Activated naive CD8-positive, alpha-beta T cell treated with anti-CD3 and anti-CD28 coated beads, Interleukin-2, amount 10 ng/mL, durations not matched to agents 7 days and 5 days (primary cell): ENCODE measurements at places on chromosomes 16 and 17. TPM values are rescaled to one million over a fixed set of nuclear protein-coding genes. Genes with fewer than 3 reads are reported as not detected.

DNA sequence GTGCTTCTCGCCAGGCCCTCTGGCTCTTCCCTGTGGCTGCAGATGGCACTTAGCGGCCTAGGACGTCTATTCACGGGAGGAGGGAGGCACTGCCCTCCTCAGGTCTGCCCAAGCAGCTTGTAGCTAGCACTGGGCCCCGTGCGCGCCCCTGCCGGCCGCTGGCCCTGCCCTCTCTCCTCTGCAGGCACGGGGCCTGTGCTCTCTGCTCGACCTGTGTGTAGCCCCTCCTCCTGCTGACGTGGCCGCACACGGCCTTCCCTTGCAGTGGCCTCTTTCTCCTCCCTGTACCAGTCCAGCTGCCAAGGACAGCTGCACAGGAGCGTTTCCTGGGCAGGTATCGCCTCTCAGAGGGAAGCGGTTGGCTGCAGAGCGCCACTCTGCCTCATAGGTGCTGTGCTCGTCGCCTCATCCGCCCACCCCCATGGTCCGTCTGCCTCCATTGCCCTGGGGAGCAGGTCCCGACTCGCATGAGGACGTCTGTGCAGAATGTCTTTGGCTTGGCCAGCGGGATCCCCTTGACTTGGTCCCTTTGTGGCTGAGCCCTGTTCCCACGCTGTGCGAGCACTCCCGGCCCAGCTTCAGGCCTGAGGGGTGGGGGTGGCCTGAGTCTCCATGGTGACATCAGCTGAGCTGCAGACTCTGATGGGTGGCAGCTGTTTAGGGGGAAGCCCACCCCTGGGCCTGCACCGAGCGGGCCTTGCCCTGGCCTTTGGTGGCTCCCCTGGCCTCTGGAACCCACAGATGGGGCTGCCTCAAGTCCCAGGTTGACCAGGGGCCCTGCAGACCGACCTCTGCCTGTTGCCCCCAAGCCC, 34.6 kb downstream of the TSC2 start:
- H3K27me3 ChIP-seq, result no peaks in the 10 kb centered on the region
- no peaks in the 10 kb centered on the region for H3K4me1 ChIP-seq
- H3K4me3 ChIP-seq, result no peak overlapping the region
- H3K36me3 ChIP-seq, result peaks cover 1% of the 10 kb centered on the region

- H3K27me3 ChIP-seq, result no peaks in the 10 kb centered on the region
- H3K27ac ChIP-seq, result no peak overlapping the region
- no peak for DNase-seq
- H3K36me3 ChIP-seq, result no peaks in the 10 kb centered on the region
- no peaks in the 10 kb centered on the region for H3K4me1 ChIP-seq
- no peak overlapping the region for H3K4me3 ChIP-seq
Measured at GRCh38 chr17:70119983-70120382, 45.0 kb downstream of the KCNJ16 start.

DNA sequence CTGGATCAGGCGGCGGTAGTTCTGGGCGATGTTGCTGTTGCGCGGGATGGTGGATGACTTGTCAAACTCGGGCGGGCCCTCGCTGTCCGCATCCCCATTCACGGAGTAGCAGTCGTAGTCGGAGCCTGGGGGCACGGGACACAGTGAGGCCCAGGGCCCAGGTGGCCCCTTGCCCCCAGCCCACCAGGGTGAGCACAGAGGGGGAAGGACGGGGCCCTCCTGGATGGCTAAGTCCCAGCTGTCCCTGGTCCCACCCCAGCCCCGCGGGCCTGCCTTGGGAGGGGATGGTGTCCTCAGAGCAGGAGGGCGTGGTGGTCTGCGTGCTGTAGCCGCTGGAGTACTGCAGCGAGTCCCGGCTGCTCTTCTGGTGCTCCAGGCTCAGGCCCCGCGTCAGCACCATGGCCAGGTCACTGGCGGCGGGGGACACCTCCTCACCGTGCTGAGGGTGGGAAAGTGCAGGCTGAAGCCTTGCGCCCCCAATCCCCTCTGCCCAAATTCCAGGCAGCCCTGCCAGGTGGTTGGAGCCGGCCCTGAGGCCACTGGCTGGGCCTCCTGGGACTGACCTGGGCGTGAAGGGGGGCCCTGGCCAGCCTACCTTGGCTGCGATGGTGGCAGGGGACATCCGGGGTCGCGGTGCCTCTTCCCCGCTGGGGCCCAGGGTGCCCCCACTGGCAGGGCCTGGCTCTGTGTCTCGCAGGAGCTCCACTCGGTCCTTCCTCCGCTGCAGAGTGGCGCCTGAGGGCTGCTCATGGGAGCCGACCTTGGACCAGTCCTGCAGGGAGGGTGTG, 18.2 kb downstream of the IL34 start:
- no peak overlapping the region for H3K27ac ChIP-seq

GRCh38 chr17:13541032-13541480, 60.7 kb downstream of the HS3ST3A1 start:
- DNase-seq, result no peak
- H3K27ac ChIP-seq, result no peak overlapping the region
- no peaks in the 10 kb centered on the region for H3K4me1 ChIP-seq
- H3K27me3 ChIP-seq, result no peaks in the 10 kb centered on the region
- no peaks in the 10 kb centered on the region for H3K36me3 ChIP-seq

- peak overlapping the region; percentile 24 for H3K27ac ChIP-seq
- no peaks in the 10 kb centered on the region for H3K36me3 ChIP-seq
- peaks cover 21% of the 10 kb centered on the region for H3K4me1 ChIP-seq
- H3K4me3 ChIP-seq, result peak overlapping the region; percentile 38
- DNase-seq, result no peak
Measured at GRCh38 chr17:49963626-49964302, 5.2 kb upstream of the DLX4 start.

DNA sequence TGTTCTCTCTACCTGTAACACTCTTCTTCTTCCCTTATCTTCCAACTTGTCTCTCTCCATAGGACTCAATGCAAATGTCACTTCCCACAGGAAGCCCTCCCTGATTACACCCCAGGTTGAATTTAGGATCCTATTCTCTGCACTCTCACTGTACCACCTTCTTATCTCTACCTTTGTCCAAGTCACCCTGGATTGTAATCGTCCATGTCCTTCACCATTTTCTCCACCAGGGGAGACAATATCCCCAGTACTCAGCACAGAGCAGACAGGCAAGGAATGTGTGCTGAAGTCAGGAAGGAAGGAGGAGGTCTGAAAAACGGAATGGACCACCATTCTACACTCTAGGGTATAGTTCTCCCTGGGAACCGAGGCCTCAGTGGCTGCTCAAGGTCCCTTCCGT, 14.2 kb downstream of the C16orf82 start:
- H3K27ac ChIP-seq, result no peak overlapping the region
- no peak overlapping the region for H3K4me3 ChIP-seq
- peaks cover 15% of the 10 kb centered on the region for H3K27me3 ChIP-seq
- no peaks in the 10 kb centered on the region for H3K36me3 ChIP-seq

DNA sequence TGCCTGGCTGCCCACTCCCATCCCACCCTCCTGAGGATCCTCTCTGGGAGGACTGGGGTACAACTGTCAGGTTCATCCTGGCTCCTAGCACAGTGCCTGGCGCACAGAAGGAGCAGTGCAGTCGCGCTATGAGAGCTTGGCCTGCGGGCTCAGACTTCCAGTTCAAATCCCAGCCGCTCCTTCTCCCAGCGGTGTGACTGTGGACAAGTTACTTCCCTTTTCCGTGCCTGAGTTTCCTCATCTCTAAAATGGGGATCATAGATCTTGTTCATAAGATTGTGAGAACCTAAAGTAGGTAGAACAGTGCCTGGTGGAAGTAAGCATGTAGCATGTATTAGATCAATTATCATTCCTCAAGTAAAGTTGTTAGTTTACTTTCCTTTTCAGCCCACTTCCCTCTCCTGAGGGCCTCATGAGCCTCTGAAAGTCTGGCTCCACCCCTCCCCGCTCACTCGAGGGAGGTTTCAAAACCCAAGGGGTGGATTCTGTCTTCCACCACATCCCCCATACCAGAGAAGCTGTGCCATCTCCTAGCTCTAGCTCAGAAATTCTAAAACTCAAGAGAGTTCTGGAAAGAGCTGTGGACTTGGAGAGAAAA, 19.9 kb upstream of the COL1A1 start:
- DNase-seq, result no peak
- no peaks in the 10 kb centered on the region for H3K36me3 ChIP-seq
- H3K4me1 ChIP-seq, result peaks cover 12% of the 10 kb centered on the region
- peak overlapping the region; percentile 89 for H3K27ac ChIP-seq

DNA sequence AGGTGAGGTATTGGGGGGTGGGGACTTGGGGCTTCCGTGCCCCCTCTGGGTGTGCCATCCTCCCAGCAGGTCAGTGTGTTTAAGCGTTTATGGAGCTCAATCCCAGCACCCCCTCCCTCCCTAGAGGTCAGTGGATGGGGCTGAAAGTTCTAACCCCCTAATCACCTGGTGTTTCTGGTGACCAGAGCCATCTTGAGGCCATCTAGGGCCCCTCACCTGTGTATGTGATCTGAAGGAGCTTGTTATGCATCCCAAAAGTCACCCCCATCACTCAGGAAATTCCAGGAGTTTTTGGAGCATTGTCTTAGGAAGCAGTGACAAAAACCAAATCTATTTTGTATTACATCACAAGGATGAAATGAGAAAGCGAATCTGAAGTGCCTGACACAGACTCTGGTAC, 67.8 kb upstream of the NOL11 start:
- no peak for DNase-seq
- H3K4me3 ChIP-seq, result no peak overlapping the region
- peaks cover 4% of the 10 kb centered on the region for H3K4me1 ChIP-seq
- peaks cover 6% of the 10 kb centered on the region for H3K36me3 ChIP-seq
- no peak overlapping the region for H3K27ac ChIP-seq

DNA sequence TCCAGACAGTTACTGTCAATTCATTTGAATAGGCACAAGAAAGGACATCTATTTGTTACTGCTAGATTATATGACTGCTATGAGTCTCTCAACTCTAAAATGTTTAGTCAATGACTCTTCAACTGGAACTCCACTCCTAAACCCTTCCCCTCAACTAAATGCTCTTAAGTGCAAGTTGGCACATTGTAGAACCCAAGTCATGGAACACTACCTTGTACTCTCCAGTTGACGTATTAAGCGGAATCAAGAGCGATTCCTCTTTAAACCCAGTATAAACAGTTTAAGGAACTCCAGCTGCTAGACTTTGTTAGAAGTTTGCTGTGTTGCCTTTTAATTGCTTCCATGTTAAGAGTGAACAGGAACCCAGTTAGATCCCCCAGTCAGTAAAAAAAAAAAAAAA, 44.6 kb downstream of the STH start:
- no peak overlapping the region for H3K4me3 ChIP-seq

- no peak overlapping the region for H3K4me3 ChIP-seq
- no peaks in the 10 kb centered on the region for H3K36me3 ChIP-seq
- no peak overlapping the region for H3K27ac ChIP-seq
- no peaks in the 10 kb centered on the region for H3K4me1 ChIP-seq
- H3K27me3 ChIP-seq, result peaks cover 18% of the 10 kb centered on the region
Measured at GRCh38 chr17:50601823-50602375, 32.8 kb upstream of the ABCC3 start.

DNA sequence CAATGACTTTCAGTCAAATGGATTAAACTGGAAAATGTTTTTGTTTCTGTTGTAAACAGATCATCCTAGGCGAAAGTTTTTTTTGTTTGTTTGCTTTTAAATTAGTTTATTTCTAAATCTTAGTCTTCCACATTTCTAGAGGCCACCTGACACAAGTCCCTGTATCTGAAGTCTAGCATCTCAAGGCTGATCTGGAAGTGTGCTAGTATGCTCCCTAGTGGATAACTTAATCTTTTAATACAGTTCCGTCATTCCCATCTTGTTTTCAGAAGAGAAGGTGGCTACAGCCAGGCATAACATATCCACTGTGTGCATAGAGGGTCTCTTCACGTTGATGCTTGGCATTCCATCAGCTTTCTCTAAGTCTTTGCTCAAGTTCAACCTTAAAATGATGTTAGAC, 7.6 kb downstream of the IFT20 start:
- H3K4me1 ChIP-seq, result peaks cover 4% of the 10 kb centered on the region

GRCh38 chr17:69916761-69917160, 158.3 kb upstream of the KCNJ16 start:
- no peaks in the 10 kb centered on the region for H3K36me3 ChIP-seq
- H3K27ac ChIP-seq, result no peak overlapping the region
- H3K27me3 ChIP-seq, result no peaks in the 10 kb centered on the region

DNA sequence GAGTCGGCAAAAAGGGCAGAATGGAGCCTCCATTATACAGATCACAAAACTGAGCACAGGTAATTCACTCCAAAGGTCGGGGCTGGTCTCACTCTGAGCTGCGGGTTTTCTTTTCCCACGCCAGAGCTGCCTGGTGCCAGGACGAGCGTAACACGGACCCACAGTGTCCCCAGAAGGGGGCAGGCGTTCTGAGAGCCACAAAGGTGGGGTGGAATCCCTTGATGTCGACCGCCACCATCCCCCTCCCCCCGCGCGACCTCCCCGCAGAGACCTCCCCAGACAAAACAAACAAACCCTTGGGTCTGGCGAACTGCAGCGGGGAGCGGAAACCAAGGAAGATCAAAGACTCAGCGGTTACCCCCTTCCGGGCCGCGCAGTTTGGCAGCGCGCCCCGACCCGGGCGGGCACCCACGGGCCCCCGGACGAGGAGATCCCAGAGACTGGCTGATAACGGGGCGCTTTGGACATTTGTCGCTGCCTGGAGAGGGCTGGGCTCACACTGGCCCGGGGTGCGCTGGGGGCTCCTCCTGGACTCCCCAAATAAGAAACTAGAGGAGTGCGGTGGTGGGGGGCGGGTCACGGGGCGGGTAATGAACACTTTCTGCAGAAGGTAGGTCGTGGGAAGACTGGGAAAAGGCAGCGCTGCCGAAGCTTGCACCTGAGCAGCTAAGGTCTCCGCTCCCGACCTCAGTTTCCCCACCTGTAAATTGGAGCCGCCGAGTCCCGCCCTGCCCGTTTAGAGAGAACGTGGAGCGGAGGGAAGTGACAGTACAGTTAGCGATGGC, 664 bp upstream of the NKD1 start:
- H3K36me3 ChIP-seq, result no peaks in the 10 kb centered on the region
- H3K4me3 ChIP-seq, result peak overlapping the region; percentile 81
- H3K27ac ChIP-seq, result peak overlapping the region; percentile 79
- DNase-seq, result peak; percentile 82

DNA sequence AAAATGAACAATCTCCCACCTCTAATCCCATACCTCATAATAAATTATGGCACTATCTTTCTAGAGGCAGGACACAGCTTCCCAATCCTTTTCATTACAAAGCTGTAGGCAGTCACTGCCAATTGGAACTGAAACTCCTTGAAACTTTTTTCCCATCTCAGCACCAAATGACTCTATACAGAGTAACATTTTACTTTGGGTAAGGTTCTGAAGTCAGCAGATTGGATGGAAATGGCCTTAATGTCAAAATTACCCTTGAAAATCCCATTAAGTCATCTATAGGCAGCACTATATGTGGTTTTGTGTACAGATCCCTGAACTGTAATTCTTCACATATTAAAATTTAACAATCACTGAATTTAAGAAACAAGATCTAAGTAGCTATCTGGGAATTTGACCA, 30.3 kb upstream of the CORO6 start:
- DNase-seq, result no peak
- H3K27me3 ChIP-seq, result no peaks in the 10 kb centered on the region
- H3K4me1 ChIP-seq, result no peaks in the 10 kb centered on the region
- no peak overlapping the region for H3K27ac ChIP-seq
- no peak overlapping the region for H3K4me3 ChIP-seq

- peaks cover 7% of the 10 kb centered on the region for H3K27me3 ChIP-seq
- H3K4me1 ChIP-seq, result peaks cover 38% of the 10 kb centered on the region
- no peak overlapping the region for H3K4me3 ChIP-seq
- no peak for DNase-seq
Measured at GRCh38 chr16:71880176-71880575, 3.8 kb downstream of the ZNF821 start.

The DLX4 gene
- total RNA-seq, result 0.60 TPM

The EVPLL gene
- total RNA-seq, result not detected

The FOXN1 gene
- not detected for total RNA-seq

The GRB7 gene
- 0.61 TPM for total RNA-seq

The PDF gene
- 14.5 TPM for total RNA-seq

The CA7 gene
- total RNA-seq, result not detected

The LDHD gene
- not detected for total RNA-seq

The ETV4 gene
- 1.6 TPM for total RNA-seq

The SMIM5 gene
- 0.26 TPM for total RNA-seq

The MYH11 gene
- not detected for total RNA-seq

The KRTAP17-1 gene
- total RNA-seq, result not detected
